Fibroblast of lung (primary cell): ENCODE measurements at places on chromosomes 4 and X.

- DNase-seq = no peak
These were observed 615.0 kb downstream of the FAM133A start for GRCh38 chrX:94288972-94289371.

GRCh38 chr4:83267830-83268475, 16.6 kb downstream of the COQ2 start:
- no peak for DNase-seq

GRCh38 chrX:120301960-120302359, 9.3 kb downstream of the TMEM255A start:
- no peak for DNase-seq

GRCh38 chr4:86857341-86858052, 8.3 kb upstream of the SLC10A6 start:
- no peak for DNase-seq

GRCh38 chr4:78938868-78939666, at the start of gene PAQR3:
PAQR3 (minus strand) TSS chr4:78939438; CDS start chr4:78939224, 214 bp downstream.
- peak; percentile 78 for DNase-seq

- DNase-seq = no peak
These were observed 388.6 kb downstream of the PABPC4L start for GRCh38 chr4:133812954-133813353.

DNA sequence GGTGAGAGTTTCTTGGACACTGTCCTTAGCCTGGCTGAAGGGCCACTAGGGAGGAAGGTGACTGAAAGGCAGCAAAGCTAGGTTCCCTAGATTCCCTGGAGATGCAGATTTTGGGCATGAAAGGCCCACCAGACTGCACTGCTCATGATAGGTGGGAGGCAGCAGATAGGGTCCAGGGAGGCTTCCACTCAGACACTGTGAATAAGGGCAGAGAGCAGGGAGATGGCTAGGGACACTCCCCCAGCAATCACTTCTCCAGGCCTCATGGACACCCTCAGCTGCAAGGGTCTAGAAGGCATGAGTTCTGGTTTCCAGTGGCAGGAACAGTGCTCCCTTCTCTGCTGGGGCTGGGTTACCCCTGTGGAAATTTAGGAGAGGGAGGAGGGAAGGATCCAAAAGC, 20.1 kb downstream of the ARMCX2 start:
- no peak for DNase-seq

GRCh38 chrX:11789809-11790208, 31.8 kb downstream of the MSL3 start:
- DNase-seq = no peak

DNA sequence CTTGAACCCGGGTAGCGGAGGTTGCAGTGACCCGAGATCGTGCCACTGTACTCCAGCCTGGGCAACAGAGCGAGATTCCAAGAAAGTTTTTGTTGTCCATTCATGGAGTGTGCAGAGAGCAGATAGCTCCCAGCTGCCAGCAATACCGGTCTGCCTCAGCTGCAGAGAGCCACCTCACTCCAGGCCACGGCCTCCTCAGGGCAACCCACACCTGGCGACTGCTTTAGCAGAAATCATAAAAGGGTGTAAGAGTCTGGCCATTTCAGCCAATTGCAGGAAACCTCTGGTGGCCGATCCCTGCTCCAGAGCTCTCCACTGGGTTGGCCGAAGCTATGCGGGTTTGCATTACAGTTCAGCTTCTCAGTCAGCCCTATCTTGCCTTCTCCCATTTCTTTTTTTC, 227.4 kb upstream of the BCOR start:
- DNase-seq = no peak

GRCh38 chr4:108777388-108777787, 14.5 kb upstream of the ETNPPL start:
- no peak for DNase-seq

- no peak for DNase-seq
These were observed 4.9 kb upstream of the NAF1 start for GRCh38 chr4:163171590-163171989.

GRCh38 chr4:2297606-2298531, 36.0 kb upstream of the MXD4 start:
- no peak for DNase-seq

DNA sequence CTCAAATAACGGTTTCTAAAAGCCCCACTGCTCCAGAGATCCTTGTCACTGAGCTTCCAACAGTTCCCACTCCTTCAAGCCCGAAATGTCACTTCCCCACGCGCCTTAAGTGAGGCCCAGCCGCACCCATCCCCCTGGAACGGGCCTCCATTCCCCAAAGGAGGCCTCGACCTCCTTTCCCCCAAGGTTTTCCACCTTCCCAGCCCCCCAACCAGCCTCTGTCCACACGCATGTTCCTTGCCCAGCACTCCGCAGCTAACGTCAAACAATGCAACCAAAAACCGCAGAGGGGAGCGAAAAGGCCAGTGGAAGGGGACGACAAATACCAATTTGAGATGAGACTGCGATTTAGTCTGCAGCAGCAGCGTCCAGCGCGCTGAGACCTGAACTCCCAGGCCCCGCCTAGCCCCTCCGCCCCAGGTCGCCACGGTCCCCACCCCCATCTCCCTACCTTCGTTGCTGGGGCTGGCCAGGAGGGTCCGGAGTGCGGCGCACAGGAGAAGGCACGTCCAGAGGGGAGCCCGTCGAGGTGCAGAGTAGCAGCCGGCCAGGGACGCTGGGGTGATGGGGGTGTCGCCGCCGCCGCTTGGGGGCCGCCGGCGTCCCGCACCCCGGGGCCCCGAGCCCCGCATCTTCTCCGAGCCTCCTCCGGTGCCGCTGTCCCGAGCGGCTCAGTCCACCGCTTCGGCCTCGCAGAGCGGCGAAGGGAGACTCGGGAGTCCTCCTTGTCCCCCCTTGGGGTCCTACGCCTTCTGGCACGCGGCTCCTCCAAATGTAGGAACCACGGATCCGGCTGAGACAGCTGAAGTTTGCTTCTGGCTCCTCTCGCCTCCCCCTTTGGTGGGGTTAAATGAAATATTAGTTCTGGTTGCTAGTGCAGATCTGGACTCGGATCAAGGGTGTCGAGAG, 924 bp downstream of the EPHA5 start:
- peak; percentile 59 for DNase-seq

DNA sequence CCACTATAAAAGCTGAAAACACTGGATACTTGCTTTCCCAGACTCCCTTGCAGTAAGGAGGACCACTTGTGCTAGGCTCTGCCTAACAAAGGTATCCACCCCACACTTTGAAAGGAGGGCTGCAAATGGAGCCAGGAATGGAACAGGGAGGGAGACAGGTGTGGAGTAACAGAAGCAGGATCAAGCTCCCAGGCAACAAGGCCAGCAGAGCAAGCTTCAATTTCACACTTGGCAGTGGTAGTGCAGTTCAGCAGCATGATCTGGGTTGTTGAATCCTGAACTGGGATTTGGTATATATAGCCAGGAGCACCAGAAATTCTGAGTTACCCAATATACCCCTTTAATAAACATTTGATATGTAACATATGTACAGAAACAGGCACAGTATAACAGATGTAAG, 9.8 kb downstream of the LAMP2 start:
- DNase-seq = no peak

DNA sequence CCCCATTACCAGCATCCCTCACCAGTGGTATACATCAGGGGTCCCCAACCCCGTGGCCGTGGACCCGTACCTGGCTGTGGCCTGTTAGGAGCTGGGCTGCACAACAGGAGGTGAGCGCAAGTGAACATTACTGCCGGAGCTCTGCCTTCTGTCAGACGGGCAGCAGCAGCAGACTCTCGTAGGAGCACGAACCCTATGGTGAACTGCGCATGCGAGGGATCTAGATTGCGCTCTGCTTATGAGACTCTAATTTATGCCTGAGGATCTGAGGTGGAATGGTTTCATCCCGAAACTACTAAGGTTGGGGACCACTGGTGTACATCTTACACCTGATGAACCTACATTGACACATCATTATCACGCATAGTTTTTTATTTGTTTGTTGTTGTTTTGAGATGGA, 52.8 kb upstream of the DHX15 start:
- no peak for DNase-seq

DNA sequence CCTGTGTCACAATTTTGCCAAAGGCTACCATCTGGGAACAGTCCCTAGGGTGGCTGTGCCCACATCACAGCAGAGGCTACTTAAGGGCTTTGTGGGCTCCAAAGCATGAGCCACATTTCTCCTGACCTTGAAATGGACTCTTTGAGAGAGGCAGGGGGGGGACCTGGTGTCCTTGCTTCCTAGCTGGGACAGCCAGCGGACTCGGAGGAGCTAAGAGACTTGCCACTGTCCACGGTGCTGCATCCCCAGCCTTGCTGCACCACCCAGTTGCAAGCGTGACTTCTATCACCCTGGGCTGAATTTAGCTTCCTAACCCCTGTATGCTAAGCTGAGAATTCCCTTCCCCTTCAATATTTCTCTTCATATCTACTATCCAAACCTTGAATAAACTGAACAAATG, 99.0 kb downstream of the PHKA2 start:
- DNase-seq = no peak
